Activated CD8-positive, alpha-beta memory T cell treated with anti-CD3 and anti-CD28 coated beads for 48 hours (primary cell): ENCODE measurements at places on chromosomes 4 and X.

GRCh38 chrX:111431001-111431400, 19.0 kb upstream of the DCX start:
- no peak for DNase-seq

DNA sequence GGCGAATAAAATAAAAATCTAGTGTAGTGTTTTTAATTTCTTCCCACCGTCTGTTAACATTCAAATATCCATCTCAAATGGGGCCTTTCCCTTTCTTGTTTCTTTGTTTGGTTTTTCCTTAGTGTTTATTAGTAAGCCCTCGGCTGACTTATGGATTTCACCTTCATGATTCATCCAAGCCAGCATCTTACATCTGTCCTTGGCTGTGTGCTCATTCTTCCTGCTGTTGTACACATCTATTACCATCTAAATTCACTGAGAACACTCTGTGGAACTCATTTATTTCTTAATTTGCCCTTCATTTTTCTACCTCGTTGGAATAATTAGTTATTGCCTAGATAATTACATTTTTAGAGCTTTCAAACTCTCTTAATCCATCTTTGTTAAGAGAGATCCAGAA, 84.9 kb downstream of the SPCS3 start:
- no peak for DNase-seq

- DNase-seq: no peak
Observed at GRCh38 chr4:19677211-19677610, 574.5 kb upstream of the SLIT2 start.

DNA sequence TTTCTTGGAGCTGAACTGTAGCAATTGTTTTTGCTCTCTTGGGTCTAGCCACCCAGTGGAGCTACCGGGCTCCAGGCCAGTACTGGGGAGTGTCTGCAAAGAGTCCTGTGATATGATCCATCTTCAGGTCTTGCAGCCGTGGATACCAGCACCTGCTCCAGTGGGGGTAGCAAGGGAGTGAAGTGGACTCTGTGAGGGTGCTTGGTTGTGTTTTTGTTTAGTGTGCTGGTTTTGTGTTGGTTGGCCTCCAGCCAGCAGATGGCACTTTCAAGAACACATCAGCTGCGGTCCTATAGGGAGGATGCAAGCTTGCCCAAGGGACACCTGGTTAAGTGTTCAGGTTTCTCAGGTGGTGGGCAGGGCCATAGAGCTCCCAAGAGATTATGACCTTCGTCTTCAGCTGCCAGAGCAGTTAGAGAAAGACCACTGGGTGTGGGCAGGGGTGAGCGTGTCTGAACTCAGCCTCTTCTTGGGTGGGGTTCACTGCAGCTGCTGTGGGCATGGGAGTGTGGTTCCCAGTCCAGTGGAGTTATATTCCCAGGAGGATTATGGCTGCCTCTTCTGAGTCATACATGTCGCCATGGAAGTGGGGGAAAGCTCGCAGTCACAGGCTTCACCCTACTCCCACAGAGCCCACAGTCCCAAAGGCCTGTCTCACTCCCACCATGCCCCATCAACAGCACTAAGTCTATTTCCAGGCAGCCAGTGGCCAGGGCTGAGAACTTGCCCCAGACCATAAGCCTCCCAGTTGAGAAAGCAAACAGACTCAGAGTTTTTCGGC, 811.6 kb downstream of the GLUD2 start:
- no peak for DNase-seq

- DNase-seq: no peak
Observed at GRCh38 chr4:16626945-16627344, 271.5 kb downstream of the LDB2 start.

GRCh38 chr4:113450295-113451080, 311.1 kb downstream of the CAMK2D start:
- DNase-seq: no peak

GRCh38 chr4:110587666-110588285, 35.1 kb downstream of the PITX2 start:
- DNase-seq: no peak

DNA sequence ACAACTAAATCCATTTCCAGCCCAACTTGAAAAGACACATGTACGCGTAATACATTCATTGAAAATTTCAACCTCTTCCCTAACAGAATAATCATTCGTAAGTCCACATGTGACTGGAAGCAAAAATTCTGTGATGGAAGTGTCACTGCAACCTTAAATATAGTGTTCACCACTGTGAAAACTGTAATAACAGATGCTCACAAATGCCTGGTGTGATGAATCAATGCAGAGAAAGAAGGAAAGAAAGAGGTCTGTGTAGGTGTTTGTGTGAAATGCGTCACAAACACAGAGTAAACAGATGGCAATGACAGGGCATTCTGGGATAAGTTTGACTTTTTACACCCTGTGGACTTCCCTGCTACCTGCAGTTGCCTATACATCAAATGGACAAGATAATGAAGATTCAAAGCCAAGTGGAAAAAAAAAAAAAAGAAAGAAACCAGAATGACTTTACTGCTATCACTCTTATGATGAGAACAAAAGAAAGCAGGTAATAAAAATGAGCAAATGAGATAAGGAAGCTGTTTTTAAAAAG, 123.3 kb downstream of the EPHA5 start:
- no peak for DNase-seq

DNA sequence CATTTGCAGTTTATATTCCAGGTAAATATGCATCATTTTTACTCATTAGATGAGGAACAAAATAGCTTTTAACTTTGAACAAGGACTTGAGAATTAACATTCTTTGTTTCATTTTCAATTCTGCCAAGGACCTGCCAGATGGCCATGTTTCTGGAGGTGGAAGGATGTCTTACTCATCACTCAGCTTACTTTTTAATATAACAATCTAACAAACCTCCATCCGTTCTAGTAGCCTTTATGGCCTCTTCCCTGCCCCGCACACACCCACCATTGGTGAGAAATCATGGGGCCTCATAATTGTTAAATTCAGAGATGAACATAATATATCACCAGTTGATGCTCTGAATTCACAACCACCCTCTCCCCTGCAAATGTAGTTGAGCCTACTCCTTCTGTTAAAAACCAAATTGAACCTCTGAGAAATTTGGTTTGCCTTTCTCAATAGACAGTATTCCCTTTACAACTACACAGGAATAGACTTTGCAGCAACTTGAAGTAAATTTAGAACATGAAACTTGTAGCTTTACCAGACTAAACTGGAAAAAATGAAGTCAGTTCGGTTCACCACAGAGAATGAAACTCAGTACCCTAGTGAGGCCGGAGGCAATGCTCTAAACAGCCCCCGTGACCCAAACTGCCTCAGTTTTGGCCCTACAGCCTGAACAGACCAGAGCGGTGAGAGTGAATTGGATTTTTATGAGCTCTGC, 50.1 kb upstream of the ACSL4 start:
- no peak for DNase-seq

GRCh38 chr4:152255437-152255836, 280.5 kb downstream of the FBXW7 start:
- no peak for DNase-seq
